ENCODE measurements at places on chromosomes 4 and X.

DNA sequence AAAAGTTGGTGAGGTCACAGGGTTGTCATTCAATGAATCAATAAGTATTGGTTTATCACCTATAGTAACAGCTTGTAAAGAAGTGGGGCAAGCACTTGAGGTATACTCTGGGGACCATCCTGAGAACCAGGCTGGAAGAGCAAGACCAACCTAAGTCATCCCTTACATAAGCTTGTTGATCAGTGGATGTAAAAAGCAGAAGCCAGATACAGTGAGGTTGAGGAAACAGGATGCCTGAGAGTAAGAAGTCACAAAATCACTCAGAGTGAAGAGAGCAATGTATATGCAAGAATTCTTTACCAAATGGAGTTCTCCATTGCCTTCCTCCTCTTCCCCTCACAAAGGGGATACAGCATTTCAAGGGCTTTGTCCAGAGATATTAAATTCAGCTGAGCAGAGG, 76.3 kb upstream of the PACRGL start:
- DNase-seq = peak; percentile 56

GRCh38 chr4:103904123-103904522, 184.3 kb upstream of the TACR3 start:
- DNase-seq = no peak

DNA sequence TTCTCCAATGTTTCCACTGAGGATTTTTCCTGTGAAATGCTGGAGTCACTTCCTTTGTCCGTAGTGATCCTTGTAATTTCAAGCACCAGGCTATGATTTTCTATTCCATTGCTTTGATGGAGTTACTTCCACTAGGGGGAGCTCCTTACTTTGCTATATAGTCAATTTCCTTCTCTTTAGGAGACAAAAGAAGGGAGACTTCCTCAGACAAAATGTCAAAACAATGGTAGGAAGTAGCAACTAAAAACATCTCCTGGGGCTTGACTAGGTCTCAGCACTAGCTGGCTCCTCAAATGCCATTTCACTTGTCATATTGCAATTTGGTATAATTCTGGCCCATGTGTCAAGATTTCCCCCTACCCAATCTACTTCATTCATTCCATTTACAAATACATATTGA, 24.1 kb downstream of the ZCCHC12 start:
- peak; percentile 44 for DNase-seq

- peak; percentile 23 for DNase-seq
These were observed 14.1 kb downstream of the NOP14 start for GRCh38 chr4:2948895-2949781.

DNA sequence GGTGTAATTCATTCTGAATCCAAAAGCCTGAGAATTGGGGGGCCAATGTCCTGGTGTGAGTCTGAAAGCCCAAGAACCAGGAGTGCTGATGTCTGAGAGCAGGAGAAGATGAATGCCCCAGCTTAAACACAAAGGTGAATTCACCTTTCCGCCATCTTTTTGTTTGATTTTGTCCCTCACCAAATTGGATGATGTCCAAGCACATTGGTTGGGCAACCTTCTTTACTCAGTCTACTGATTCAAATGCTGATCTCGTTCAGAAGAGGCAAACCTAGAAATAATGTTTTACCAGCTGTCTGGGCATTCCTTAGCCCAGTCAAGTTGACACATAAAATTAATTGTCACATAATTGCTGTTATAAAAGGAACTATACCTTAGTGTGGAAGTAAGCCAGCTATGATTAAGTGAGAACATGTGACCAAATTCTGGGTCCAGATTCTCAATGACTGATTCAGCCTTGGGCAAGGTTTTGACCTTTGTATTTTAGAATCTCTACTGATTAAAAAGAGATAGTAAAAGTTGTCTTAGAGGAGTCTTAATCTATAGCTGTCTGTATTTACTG, 34.5 kb upstream of the SLC4A4 start:
- no peak for DNase-seq
